D721Med (cell line): ENCODE measurements at places on chromosomes 4 and X.

DNA sequence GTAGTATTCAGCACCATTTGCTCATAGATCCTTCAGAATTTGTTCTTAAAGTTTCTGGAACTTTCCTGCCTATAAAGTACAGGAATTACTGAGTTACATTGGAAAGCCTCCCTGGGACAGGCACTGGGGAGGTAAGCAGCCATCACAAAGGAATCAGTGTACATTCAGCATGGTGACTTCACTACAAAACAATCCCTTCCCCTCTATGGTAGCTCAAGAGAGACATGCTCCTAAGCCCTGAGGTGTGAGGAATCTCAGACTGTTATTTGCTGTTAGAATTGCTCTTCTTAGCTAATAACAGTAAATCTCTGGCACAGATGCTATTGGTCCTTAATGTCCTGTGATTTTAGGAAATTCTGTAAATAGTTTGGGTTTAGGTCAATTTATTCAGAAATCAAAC is 1898.0 kb upstream of the PCDH7 start:
- no peak for DNase-seq

GRCh38 chr4:140861359-140862176 is 105.4 kb upstream of the TBC1D9 start:
- DNase-seq: peak; percentile 29

- no peak for DNase-seq
Measured at GRCh38 chrX:13474164-13474516, 95.3 kb upstream of the EGFL6 start.

GRCh38 chrX:91079342-91080114 is 355.1 kb upstream of the PABPC5 start:
- no peak for DNase-seq

GRCh38 chrX:148049441-148049840 is 68.3 kb downstream of the FMR1NB start:
- no peak for DNase-seq

DNA sequence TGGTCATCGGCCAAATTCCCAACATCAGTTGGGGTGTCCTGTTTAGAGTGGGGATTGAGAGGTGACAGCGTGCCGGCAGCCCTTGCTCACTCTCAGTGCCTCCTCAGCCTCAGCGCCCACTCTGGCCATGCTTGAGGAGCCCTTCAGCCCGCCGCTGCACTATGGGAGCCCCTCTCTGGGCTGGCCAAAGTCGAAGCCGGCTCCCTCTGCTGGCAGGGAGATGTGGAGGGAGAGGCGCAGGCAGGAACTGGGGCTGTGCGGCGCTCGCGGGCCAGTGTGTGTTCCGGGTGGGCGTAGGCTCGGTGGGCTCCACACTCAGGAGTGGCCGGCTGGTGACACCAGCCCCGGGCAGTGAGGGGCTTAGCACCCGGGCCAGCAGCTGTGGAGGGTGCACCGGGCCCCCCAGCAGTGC is 7.1 kb upstream of the CENPU start:
- no peak for DNase-seq

GRCh38 chr4:8016527-8016926 is 76.9 kb upstream of the AFAP1 start:
- no peak for DNase-seq

DNA sequence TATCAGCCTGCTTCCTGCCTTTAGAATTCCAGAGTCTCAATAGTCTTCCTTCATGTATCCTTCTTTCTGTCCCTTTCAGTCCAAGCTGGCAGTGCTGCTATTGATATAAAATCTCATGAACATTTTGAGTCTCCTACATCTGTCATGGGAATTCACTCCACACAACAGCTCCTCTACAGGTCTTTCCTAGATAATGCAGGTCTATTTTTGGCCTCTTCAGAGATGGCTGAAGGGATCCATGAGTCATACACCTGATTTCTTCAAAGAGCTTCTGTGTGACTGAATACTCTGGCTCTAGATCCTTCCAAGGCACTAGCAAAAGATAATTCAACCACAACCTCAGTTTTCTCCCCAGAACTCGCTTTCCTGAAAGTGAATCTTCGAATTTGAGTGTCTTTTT is 115.4 kb downstream of the STPG2 start:
- no peak for DNase-seq

DNA sequence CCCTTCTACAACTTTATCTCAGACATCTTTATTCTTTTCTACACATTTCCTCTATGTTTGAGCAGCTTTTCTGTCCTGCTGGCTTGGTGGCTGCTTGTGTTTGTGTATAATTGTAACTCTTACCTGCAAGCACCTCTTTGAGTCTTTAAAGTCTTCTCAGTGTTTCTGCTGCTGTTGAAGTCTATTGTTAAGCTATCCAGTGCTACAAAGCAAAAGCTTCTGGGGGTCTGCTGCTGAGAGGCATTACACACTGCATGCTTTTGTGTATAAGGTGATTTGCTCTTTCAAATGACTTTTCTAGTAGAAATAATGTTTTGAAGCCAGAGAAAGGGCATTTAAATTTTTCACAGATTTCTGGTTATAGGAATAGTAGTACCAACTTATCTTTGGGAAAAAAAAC is 241.8 kb downstream of the DTHD1 start:
- DNase-seq: no peak

GRCh38 chrX:133646719-133647116 is 231.4 kb upstream of the GPC4 start:
- DNase-seq: no peak

DNA sequence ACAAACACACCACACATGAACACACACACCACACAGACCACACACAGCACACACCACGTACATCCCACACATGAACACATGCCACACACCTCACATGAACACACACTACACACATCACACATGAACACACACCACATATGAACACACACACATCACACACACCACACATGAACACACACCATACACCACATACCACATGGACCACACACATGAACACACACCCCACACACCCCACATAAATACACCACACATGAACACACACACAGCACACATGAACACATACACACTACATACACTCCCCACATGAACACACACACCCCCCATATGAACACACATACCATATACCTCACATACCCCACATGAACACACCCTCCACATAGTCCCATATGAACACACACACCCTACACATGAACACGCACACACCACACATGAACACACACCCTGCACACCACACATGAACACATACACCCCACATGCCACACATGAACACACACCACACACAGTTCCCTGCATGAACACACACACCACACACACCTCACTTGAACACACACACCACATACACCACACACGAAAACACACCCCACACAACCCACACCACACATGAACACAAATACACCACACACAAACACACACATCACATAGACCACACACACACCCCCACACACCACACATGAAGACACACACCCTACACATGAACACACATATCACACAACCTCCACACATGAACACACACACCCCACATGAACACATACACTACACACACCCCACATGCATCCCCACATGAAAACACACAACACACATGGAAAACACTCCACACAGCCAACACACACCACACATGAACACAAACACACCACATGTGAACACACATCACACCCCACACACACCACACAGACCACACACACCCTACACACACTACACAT is 18.3 kb downstream of the PNMA6E start:
- no peak for DNase-seq

GRCh38 chrX:45577361-45577760 is 376.7 kb upstream of the DIPK2B start:
- DNase-seq: no peak

DNA sequence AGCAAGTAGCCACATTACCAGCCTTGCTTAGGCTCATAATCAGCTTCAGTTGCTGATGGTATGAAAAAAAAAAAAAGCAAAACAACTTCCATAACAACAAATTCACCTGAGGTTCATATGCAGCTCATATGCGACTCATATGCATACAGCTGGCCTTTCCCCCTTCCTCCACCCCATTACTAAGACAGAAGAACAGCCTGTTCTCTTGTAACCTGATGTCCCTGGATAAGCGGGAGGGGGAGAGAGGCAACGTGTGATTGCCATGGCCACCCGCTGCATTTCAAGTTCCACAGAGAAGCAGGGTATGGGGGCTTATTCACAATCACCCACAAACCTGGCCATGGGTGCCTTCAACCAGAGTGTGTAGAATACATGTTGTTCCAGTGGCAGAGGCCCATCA is 95.1 kb upstream of the DGKK start:
- DNase-seq: no peak

- DNase-seq: no peak
Measured at GRCh38 chr4:90542216-90542615, 415.0 kb downstream of the CCSER1 start.

- no peak for DNase-seq
Measured at GRCh38 chrX:26409636-26410035, 193.7 kb downstream of the MAGEB5 start.

- DNase-seq: no peak
Measured at GRCh38 chr4:77652237-77652897, 46.7 kb downstream of the CXCL13 start.

GRCh38 chr4:125590158-125590557 is 275.4 kb downstream of the FAT4 start:
- DNase-seq: no peak

GRCh38 chrX:48489892-48490291 is 13.9 kb downstream of the FTSJ1 start:
- no peak for DNase-seq

- no peak for DNase-seq
Measured at GRCh38 chr4:167595898-167596297, 361.6 kb upstream of the SPOCK3 start.

- no peak for DNase-seq
Measured at GRCh38 chr4:104964410-104965175, 182.1 kb upstream of the TET2 start.

DNA sequence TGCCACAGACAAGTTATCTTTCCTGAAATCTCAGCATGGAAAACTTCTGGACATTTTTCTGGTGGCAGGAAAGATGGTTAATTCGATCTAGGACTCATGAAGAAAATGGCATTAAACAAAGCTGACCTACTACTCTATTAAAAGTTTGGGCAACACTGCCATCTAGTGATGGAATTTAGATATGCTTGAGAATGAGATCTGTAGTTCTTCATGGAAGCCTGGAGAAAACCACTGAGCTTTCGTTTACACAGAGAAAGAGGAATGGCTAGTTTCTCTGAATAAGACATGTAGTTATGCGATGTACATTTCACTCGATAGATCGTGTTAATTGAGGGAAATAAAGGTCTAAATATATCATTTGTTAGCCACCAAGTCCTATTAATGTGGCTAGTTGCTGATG is 51.7 kb upstream of the CHRDL1 start:
- peak; percentile 9 for DNase-seq

GRCh38 chrX:8647176-8647575 is 84.8 kb downstream of the ANOS1 start:
- no peak for DNase-seq

DNA sequence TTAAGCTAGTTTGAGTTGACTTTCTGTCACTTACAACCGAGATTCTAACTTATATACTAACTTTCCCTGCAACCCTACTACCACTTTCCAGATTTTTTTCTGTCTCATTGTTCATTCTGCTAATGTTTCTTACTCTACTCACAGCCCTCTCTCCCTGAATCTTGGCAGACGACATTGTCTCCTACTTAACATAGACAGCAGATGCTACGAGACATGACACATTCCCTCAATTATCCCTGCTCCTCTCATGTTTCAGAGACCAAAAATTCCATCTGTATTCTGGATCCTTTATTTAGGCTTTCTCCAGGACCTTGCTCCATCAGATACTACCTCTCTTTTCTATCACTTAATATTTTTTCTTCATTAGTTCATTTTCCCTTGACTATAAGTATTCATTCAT is 379.1 kb upstream of the TEX13C start:
- no peak for DNase-seq

GRCh38 chr4:16082426-16083240 is 1.2 kb downstream of the PROM1 start:
- no peak for DNase-seq

DNA sequence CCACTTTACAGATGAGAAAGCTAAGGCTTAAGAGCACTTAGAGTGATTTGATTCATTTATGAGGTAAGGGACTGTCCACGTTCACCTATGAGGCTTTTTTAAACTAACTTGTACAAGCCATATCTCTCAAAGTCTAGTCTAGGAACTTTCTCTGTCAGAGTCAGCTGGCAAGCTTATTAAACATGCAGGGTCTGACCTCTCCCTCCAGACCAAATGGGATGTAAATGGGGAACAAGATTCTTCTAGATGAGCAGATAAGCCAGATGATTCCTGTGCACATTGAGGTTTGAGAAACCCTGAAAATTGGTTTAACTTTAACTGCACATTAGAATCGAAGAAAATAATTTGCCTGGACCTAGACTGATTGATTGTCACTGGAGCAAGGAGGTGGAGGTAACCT is 160.0 kb upstream of the SPRY1 start:
- DNase-seq: no peak

DNA sequence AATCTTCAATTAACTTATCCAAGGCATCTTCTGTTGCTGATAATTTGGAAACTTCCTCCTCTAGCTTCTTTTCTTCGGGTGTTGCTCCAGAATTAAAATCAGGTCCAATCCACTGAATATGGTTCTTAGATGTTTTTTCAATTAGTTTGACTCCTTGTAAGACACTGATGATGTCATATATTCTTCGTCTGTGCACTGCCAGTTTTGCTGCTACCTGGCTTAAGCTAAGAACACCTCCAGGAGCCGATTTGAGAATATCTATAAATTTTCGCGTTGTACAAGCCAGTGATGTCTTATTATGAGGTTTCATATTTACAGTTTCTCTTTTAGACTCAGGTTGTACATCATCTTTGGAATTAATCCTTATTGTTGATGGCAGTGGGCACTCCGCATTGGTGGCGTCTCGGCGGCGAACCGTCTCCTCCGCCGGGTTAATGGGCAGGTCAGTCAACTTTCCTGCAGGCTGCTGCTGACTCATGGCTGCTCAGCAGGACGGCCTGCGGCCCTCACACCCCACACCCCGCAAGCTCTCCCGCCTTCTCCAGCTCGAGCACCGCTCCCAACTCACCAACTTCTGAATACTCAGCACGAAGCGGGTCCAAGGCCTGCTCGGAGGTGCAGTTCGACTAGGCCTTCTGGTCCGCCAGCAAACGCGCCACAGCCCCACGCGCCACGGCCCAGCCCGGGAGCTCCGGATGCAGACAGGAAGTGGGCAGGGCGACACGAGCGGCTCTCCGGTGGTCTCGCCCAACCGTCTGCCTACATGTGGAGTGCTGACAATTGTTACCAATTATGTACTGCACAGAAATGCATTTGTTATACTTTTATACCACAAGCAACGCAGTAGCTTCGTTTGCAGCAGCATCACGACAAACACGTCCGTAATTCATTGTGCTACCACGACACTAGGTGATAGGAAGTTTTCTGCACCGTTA is 49.2 kb upstream of the FHL1 start:
- no peak for DNase-seq

GRCh38 chr4:48546336-48546735 is 56.3 kb downstream of the ZAR1 start:
- no peak for DNase-seq

DNA sequence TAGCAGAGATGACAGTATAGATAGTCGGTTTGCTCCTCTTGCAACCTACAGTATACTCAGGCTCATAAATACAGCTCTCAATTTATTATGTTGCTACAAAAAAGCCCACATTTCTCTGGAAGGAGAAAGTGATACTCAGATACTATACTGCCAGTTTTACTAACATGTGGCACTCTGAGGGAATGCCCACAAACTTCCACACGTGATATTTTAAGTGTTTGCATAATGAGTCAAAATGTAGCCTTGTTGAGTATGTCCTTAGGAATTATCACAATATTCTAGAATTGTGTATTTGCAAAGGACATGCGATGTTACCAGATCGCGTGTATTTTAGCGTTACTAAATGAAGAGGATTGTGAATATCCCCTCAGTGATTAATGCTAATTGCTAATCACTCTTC is 929.1 kb downstream of the STIM2 start:
- DNase-seq: no peak

GRCh38 chrX:1486177-1486576 is 33.5 kb upstream of the ASMTL start:
- no peak for DNase-seq

GRCh38 chr4:87086143-87086805 is 134.1 kb downstream of the KLHL8 start:
- no peak for DNase-seq
